Large intestine (tissue), 12 donors: ENCODE measurements at places on chromosomes 16 and 17. TPM values are rescaled to one million over a fixed set of nuclear protein-coding genes. Genes with fewer than 3 reads are reported as not detected.

HOXB5 gene
- 25.7 TPM for polyA plus RNA-seq

KRT33A gene
- polyA plus RNA-seq: not detected

DNA sequence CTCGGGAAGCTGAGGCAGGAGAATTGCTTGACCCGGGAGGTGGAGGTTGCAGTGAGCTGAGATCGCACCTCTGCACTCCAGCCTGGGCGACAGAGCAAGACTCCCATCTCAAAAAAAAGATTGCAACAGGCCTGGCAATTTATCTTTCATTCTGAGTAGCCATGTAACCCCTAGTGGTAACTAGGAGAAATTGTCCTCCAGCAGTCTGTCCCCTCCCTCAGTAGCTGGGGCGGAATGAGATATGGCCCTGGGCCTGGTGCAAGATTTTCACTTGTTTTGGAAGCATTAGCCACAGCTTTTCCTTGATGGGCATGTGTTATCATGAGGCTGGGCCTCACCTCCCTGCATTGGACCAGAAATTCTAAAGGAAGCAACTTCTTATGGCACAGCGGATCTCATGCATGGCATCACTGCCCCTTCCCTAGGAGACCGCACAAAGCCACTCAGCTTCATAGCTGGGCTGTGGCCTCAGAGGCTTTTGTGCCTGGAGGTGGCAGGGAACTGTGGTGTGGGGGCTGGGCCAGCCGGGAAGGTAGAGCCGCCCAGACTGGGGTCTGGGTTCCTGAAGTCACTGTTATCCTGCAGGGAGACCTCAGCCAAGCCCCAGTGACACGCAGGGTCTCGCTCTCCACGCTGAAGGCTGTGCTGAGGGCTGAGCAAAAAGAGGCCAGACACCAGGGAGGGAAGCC lies 13.4 kb downstream of the NATD1 start:
- DNase-seq: no peak

- no peak for DNase-seq
Observed at GRCh38 chr17:30218799-30219198, 16.7 kb downstream of the SLC6A4 start.

DNA sequence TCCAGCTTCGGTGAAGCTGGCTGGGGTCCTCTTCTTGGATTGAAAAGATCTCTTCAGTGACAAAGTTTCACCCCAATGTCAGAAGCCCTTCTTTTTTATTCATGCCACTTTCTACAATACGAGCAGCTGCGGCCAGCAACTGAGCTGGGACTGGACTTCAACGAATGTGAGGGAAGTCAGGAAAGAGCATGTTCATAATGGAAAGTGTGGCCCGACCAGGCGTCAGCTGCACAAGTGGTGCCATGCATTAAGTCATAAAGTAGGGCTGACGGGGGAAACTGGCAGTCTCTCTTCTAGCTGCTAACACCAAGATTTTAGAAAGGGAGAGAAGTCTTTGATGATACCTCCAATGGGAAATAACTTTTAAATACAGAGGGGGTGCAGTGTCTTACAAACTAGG lies 192.6 kb downstream of the PARN start:
- no peak for DNase-seq

DNA sequence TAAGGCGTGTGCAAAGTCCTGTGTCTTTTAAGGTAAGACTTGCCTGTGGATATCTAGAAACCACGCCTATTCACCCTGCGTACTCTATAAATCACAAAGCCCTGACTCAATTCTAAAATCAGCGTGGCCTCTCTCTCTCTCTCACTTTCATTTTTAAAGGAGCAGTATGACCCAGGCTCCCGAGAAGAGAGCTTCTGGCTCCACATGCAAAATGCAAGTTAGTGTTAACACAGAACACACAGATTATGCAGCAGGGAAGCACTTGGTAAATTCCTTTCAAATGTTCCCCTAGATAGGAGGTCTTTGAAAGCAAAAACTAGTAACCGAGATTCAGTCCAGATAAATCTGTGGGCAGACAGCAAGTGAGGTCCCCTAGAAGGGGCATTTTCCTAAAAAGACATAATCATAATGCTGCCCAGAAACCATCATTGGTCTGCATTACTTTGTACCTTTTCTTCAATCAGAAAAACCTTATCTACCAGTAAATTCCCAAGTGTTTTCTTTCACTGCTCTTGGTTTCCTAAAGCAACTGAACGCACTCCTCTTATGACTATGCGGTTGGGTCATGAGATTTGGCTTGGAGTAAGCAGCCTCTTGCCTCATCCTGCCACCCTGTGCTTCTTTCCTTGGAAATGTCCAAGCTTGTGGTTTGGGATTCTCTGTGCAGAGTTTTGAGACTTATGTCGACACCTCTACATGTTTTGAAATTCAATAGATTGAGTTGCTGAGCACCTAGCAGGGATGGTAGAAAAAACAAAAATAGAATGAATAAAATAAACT lies 31.7 kb upstream of the KCNJ2 start:
- peak; percentile 72 for DNase-seq

DNA sequence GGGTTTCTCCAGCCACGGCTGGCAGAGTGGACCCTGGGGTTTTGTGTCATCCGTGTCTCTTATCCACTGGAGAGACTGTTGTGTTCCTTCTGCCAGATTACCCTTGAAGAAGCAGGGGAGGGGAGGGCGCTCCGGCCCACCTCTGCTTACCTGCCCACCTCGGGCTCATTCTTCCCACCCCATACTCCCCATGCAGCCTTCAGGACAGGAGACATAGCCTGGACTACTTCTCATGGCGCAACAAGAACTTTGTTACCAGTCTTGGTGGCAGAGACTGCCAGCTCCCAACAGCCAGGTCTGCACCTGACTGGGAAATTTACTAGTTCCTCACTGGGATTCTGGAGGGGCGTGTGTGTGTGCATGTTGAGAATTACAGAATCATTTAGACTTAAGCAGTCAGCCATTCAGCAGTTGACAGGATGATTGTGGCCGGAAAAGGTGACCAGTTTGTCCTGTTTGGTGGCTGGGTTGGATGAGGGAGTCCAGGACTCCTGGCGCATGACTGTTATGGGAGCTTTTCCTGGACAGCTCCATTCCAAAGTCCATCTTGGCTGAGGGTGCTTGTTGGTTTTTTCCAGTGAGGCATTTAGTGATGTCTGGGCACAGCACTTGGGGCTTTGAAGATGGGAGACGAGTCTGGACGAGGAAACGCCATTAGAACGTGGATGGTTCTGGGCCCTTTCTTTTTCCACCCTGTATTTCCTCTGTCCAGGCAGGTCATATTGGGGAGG lies 8.7 kb downstream of the GSE1 start:
- DNase-seq: peak; percentile 87

- no peak for DNase-seq
Observed at GRCh38 chr17:60862482-60862881, 184.8 kb downstream of the BCAS3 start.

- no peak for DNase-seq
Observed at GRCh38 chr17:59347975-59348391, 16.5 kb downstream of the YPEL2 start.

DNA sequence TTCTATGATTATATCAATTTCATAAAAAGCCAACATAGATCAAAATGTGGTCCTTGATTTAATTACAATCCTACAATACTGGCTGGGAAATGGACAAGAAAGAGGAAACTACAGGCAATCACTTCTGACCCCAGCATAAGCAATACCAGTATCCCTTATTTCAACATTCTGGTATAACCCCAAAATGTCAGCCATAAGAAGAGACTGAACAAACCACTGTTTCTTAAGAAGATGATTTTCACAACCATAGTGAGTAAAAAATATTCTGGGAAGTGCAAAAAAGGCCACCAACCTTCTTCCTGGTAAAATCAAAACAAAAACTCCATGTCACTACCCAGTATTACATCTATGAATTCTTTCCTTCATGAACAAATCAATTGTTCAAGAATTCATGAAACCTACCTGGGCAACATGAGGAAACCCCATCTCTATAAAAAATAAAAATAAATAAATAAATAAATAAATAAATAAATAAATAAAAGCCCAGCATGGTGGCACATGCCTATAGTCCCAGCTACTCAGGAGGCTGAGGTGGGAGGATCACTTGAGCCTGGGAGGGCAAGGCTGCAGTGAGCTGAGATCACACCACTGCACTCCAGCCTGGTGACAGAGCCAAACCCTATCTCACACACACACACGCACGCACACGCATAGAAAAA lies 7.5 kb downstream of the N4BP1 start:
- DNase-seq: no peak

GRCh38 chr16:56198006-56198754 lies 6.9 kb downstream of the GNAO1 start:
- DNase-seq: no peak
